ENCODE measurements at places on chromosomes 5 and 9. TPM values are rescaled to one million over a fixed set of nuclear protein-coding genes. Genes with fewer than 3 reads are reported as not detected.

DNA sequence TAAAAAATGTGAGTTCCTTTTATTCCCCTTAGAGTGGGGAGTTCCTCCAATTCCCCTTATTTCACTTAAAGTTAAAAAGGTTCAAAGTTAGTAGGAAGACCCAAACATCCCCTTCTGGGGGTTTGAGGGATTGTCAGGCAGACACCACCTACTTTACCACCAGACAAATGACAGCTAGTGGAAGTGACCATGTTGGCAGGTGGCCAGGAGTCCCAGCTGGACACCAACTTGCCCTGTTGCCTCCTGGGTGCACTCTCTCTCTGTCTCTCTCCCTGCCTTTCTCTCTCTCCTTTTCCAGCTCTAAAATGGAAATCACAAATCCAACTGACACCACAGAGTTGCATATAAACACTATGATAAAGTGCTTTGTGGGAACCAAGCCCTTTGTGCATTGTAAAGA, 307.7 kb upstream of the TLE4 start:
- DNase-seq: peak; percentile 22

The RAI14 gene
- total RNA-seq: 11.3 TPM

DNA sequence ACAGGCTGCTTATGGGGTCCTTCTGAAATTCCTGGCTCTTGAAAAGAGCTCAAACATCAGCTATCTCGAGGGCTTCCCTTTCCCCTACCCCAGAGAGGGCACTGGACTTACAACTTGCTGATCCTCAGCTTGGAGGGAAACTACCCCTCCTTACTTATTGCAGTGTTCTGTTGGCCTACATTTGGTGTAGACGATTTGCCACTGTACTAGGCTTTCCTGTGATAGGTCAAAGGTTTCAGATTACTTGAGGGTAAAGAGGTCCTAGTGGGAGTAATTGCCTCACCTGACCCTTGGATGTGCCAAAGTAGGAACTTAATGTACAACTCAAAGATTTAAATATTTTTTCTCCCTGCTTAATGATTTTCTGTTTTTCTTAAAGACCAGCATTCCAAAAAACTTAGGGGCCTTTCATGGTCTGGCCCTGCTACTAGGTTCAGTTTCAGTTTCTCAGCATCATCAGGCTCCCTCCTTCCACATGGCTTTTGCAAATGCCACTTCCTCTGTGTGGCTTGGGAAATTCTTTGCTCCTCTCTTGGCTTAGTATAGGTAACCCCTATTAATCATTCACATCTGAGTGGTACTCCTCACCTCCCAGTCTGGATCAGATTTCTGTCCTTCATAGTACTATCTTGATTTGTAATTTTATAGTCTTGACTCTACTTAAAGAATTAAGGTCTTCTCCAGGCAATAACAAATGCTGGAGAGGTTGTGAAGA, 32.4 kb downstream of the CYSTM1 start:
- no peak for DNase-seq

The GNA14 gene
- total RNA-seq: 12.3 TPM

The SPATA31E1 gene
- total RNA-seq: not detected

The LIFR gene
- total RNA-seq: 18.6 TPM

The SLC6A19 gene
- 72.5 TPM for total RNA-seq

The CCL27 gene
- total RNA-seq: not detected

GRCh38 chr5:59988396-59988795, 94.9 kb upstream of the PDE4D start:
- no peak for DNase-seq

DNA sequence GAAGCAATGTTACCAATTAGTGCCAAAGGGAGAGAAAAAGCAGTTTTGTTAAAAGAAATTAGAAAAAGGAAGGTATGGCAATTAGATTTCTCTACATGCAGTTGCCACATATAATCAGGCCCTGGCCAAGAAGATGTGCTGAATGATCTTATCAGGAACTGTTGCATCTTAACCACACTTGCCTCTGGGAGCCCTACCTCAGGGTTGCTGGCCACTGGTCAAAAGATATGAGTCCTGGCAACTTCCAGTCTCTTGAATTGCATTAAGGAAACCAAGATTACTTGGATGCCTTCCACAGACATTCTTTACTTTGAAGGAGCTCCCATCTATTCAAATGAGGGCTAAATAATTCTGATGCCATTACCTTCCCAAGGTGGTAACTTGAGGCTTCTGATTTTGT, 60.4 kb downstream of the TNC start:
- DNase-seq: no peak

GRCh38 chr9:7819984-7820383, 20.4 kb upstream of the DMAC1 start:
- DNase-seq: no peak

The GRIN3A gene
- 0.59 TPM for total RNA-seq

The SLC4A9 gene
- 0.42 TPM for total RNA-seq

DNA sequence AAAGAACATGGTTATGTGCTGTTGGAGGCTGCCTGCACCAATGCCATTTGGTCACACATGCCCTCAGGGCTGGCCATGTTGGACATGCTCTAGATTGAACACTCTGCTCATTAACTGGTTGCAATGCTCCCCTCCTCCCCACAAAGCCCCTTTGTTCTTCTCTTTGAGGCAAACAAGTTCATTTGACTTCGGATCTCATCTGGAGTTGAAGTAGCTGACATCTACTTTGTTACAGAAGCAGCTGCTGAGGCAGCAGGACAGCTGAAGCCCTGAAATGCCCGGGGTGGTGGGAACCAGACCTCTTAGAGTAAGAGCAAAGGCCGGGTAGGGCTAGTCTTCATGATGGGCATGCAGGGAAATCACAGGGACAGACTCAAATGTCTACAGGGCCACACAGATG, 123.5 kb downstream of the APBA1 start:
- DNase-seq: no peak

- no peak for DNase-seq
Measured at GRCh38 chr9:6302417-6302816, 25.8 kb upstream of the TPD52L3 start.

DNA sequence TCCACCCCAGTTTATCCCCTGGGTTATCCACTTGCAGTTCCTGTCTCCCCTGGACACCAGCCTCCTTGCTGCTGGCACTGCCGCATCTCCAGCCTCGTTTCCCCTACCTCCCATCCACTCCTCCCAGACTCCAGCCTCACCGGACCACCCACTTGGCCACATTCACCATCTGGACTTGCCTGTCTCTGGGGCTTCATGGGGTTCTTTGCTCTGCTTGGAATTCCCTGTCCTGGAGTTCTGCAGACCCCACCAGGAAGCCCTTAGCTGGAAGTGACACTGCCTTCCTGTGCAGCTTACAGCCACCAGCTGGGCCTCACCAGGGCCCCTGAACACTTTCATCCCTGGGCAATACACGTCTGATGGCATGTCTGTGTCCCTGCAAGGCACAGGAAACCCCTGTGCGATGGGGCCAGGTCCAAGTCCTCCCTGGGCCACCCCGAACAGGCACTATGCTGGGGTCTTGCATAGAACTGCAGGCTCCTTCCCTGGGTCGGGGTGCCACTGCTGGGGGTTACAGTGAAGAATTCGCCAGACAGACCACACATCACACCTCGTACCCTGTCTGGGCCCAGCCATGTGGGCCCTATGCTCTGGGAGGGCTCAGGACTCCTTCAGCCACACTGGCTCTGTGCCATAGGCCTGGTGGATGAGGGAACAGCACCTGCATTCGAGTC, 3.0 kb downstream of the FLT4 start:
- no peak for DNase-seq

The SPACA9 gene
- total RNA-seq: 1.2 TPM

The CDKN2A gene
- total RNA-seq: 1.8 TPM

The FBP2 gene
- total RNA-seq: not detected

- DNase-seq: no peak
Measured at GRCh38 chr5:165076686-165077085, 1571.3 kb downstream of the MAT2B start.

GRCh38 chr9:132627106-132627505, 42.7 kb downstream of the DDX31 start:
- DNase-seq: peak; percentile 34

GRCh38 chr9:136197084-136197875, 7.6 kb downstream of the LHX3 start:
- no peak for DNase-seq

- no peak for DNase-seq
Measured at GRCh38 chr9:4596165-4596922, 65.8 kb upstream of the PLPP6 start.

The SNCAIP gene
- 1.1 TPM for total RNA-seq

DNA sequence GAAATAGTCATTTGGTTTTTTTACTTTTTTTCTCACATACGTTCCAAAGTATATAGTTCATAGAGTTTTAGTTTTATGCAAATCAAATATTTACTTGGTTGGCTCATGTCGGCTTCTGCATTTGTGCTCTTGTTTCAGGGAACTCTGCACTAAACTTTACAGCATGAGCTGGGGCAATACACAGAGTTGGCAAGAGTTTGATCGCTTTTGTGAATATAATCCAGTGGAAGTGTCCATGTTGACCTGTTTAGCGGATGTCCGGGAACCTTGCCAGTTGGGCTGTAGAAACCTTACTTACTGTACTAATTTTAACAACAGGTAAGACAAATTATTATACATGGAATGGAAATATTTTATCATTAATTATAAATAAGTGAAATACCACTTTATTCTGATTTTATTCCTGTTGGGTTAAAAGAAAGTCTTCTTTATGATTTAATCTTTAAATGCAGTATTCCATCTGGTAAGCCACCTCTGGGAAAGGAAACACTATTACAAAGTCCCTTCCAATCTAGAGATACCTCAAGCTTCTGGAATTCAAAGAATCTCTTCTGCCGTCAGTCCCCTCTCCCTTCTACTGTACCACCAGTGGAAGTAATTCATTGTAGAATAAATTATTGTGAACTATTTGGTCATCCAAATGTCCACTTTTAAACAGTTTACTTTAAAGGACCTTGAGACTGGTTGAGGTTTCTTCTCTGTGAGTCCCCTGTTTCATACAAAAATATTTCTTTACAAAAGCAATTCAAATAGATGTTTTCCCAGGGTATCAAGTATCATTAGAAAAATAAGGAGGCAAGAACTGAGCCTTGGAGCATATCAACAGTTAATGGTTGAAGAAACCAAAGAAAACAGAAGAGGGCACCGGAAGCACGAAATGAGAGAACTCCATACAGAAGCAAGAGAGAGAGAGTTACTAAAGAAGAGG, 45.2 kb upstream of the GLIPR2 start:
- DNase-seq: peak; percentile 64

DNA sequence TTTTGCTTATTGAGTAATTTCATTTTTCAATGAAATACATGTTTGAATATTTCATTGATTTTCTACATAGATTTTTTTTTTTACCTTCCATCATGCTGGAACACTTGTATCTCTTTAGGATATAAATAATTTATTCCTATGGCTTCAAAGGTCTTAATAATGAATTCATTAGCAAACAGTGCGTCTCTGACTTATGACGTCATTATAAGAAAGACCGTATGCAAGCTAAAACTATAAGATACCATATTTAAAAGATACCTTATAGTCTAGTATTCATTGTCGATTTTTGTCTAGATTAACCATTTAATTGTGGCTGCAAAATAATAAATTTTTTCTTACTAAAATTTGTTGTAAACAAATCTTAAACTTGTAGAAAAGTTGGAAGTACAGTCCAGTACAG, 187.7 kb upstream of the CHD1 start:
- DNase-seq: no peak

DNA sequence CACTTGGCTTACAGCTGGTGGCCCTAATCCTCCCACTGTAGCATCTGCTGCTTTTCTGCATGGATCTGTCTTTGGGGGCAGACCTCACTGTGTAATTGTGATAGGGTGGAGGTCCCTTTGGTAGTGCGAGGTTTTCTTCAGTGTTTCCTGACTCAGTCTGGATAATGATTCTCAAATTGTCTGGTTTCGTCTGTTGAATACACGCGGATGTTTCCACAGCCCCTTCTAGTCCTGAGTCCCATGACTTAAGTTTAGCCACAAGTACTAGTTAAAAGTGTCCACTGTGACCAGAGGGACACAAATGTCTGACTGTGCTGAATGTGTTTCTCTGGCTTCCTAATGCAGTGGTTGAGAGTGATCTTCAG, 70.5 kb downstream of the LMNB1 start:
- no peak for DNase-seq

- DNase-seq: no peak
Measured at GRCh38 chr9:2085716-2086115, 70.6 kb downstream of the SMARCA2 start.

- DNase-seq: peak; percentile 5
Measured at GRCh38 chr5:106759581-106759980, 911.2 kb downstream of the EFNA5 start.

GRCh38 chr9:9874270-9874669, 738.5 kb downstream of the PTPRD start:
- DNase-seq: no peak

GRCh38 chr9:128409978-128410377, 10.7 kb upstream of the CERCAM start:
- DNase-seq: no peak

DNA sequence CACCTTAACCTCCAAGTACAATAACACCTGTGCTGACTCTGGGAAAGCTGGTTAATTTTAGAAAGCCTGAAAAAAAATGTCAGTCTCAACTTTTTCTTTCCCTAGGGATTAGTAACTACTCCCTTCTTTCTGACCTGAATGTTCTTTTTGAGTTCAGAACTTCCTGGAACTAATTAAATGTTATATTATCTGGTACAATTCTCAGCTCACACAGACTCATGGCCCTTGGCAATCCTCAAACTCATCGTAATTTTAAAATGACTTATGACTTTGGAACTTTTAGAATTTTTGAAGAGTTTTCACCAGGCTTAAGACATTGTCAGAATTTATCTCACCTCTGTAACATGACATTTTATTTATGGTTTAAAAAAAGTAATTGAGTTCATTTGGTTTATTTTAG, 315.0 kb downstream of the FER start:
- DNase-seq: no peak

- no peak for DNase-seq
Measured at GRCh38 chr5:172334196-172334595, 50.6 kb upstream of the UBTD2 start.

GRCh38 chr5:318341-318897, 3.1 kb upstream of the AHRR start:
- DNase-seq: no peak

DNA sequence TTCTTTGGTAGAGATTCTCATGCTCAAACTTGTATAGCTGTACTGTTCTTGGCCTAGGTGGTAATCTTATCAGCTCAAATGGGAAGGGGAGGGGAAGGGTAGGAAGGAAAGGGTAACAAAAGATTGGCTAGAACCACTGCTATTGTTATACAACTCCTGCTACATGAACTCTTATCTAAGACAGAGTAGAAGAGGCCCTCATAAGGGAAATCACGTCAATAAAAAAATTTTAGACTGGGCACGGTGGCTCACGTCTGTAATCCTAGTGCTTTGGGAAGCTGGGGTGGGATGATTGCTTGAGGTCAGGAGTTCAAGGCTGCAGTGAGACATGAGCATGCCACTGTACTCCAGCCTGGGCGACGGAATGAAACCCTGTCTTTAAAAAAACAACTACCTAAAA, 15.9 kb downstream of the STOM start:
- no peak for DNase-seq

The MORN5 gene
- total RNA-seq: 4.0 TPM

GRCh38 chr9:133510926-133511505, 13.7 kb downstream of the MYMK start:
- DNase-seq: no peak

DNA sequence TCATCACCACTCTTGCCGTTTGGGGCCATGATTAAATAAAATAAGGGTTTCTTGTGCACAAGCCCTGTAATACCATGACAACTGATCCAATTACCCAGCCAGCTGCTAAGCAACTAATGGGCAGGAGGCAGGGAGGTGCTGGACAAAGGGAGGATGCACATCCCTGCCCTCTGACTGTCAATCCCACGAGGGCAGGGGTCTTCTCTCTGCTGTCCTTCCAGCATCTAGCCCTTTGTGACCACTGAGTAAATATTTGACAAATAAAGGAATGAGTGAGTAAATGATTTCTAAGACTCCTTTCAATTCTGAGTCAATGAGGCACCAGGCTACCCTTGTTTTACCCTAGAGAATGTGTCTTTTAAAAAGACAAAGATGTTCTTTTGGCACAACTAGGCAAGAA, 247.1 kb downstream of the SYK start:
- DNase-seq: no peak
